Stomach (tissue), 19 donors: ENCODE measurements at places on chromosomes 1 and 21. TPM values are rescaled to one million over a fixed set of nuclear protein-coding genes. Genes with fewer than 3 reads are reported as not detected.

Gene GSTM5
- total RNA-seq: 1.4 TPM

DNA sequence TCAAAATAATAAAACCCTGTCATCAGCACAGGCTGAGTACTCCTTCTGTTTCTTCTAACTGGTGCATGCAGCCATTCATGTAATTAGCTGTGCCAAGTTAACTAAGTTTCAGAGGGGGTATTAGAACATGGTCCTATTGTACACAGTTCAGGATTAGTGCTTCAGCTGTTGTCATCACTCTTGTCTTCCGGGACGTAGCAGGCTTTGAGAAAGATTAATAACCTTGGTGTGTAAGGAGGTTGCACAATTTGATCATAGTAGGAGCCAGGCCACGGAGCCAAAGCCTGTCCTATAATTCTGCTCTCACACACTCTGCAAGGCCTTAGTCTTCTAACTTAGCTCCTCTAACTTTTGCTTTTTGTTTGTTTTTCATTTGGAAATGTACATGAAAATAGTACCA lies 44.7 kb downstream of the PTGFRN start:
- no peak overlapping the region for H3K4me3 ChIP-seq
- no peaks in the 10 kb centered on the region for H3K27me3 ChIP-seq
- DNase-seq: no peak
- H3K27ac ChIP-seq: no peak overlapping the region
- peaks cover 5% of the 10 kb centered on the region for H3K36me3 ChIP-seq

Gene IGFN1
- not detected for total RNA-seq

DNA sequence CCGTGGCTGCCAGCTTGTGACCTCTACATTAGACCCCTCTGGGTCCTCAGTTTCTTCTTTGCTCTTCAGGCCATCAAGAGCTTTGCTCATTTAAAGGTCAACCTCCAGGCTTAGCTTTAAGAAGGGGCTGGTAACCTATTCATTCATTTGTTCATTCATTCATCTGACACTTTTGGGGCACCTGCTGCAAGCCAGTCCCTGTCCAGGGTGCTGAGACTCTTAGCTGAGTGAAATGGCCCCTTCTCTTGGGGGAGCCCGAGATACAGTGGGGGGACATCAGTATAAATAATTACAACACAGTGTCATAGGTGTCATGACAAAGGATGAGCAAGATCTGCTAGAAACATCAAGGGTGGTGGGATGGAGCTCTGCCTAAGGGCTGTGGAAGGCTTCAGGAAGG lies 10.5 kb upstream of the TTC4 start:
- H3K4me3 ChIP-seq: no peak overlapping the region
- no peaks in the 10 kb centered on the region for H3K4me1 ChIP-seq
- no peak overlapping the region for H3K27ac ChIP-seq
- no peak for DNase-seq

DNA sequence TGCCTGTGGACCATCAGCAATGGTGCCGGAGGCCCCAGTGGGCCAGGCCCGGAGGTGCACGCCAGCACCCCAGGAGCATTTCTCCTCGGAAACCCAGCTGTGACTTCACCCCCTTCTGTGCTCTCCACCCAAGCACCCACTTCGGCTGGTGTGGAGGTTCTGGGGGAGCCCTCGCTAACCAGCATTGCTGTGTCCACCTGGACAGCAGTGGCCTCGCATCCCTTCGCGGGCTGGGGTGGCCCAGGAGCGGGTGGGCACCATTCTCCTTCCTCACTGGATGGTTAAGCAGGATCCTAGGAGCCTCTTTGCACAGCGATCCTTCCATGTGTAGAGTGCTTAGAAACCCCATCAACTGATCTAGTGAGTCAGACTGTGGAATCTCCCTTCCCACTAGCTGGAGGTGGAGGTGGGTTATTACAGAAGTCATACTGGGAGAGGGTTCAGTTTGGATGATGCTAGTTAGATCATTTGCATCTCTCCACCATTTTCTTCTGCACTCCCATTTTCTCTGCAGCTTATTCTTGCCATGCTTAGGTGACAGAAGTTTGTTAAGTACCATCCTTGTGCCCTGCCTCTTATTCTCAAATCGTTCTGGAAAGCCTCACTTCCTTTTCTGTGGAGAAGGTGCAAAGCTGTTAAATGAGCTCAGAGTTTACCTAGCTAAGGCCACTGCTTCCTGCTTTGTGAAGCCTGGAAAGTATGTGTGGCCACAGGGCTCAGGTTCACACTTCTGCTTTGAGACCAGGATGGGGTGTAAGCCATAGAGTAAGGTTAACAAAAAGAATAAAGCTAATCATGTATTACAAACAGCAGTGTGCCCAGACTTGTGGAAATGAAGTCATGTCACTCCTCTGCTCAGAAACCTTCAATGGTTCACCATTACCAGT lies 32.3 kb downstream of the TBX19 start:
- no peaks in the 10 kb centered on the region for H3K27me3 ChIP-seq
- no peaks in the 10 kb centered on the region for H3K4me1 ChIP-seq
- no peak overlapping the region for H3K4me3 ChIP-seq
- DNase-seq: no peak

DNA sequence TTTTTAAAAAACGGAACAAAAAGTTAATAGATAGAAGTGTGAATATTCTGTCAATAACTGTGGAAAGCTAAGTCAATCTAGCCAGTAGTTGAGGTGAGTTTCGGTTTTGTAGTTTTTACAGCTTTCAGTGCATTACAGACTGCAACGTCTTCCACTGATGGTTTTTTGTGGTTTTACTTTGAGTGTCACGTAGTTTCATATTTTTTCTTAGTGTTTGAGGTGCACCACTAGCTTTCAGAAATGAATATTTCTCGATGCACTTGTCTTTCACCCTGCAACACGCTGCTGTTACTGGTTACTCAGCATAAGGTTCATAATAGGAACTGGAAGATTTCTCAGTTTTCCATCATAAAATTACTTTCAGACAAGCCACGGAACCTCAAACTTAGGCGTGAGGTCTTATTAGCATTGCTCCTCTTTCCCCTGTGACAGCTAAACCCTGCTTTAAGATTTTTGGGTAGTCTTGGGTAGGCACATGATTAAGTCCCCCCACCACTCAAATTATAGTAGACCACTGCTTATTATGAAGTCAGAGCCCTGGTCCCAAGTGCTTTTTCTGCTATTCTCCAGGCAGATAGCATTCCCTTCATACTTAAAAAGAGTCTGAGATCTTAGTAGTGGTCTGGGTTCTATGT lies 1412.7 kb downstream of the KCNT2 start:
- H3K4me1 ChIP-seq: no peaks in the 10 kb centered on the region
- no peak overlapping the region for H3K4me3 ChIP-seq
- no peak overlapping the region for H3K27ac ChIP-seq
- no peak for DNase-seq

Gene TACSTD2
- total RNA-seq: 33.6 TPM

Gene ABCG1
- 4.1 TPM for total RNA-seq

- H3K4me1 ChIP-seq: peaks cover 26% of the 10 kb centered on the region
- peak within 1 kb of the TSS; percentile 32 for H3K27ac ChIP-seq
- peaks cover 17% of the 10 kb centered on the region for H3K36me3 ChIP-seq
- H3K4me3 ChIP-seq: no peak within 1 kb of the TSS
- DNase-seq: peak; percentile 23
Measured at GRCh38 chr1:109306832-109307273, at the start of gene MYBPHL. Gene MYBPHL (minus strand): TSS chr1:109307011. CDS start chr1:109306991, 20 bp downstream.

Gene ZNF593OS
- total RNA-seq: not detected

Gene GJA9
- total RNA-seq: not detected

GRCh38 chr21:29072873-29073221 lies 601 bp downstream of the CCT8 start:
- peaks cover 25% of the 10 kb centered on the region for H3K36me3 ChIP-seq
- no peaks in the 10 kb centered on the region for H3K27me3 ChIP-seq
- peak overlapping the region; percentile 93 for H3K27ac ChIP-seq
- peaks cover 16% of the 10 kb centered on the region for H3K4me1 ChIP-seq
- DNase-seq: no peak

Gene SPATA45
- not detected for total RNA-seq

DNA sequence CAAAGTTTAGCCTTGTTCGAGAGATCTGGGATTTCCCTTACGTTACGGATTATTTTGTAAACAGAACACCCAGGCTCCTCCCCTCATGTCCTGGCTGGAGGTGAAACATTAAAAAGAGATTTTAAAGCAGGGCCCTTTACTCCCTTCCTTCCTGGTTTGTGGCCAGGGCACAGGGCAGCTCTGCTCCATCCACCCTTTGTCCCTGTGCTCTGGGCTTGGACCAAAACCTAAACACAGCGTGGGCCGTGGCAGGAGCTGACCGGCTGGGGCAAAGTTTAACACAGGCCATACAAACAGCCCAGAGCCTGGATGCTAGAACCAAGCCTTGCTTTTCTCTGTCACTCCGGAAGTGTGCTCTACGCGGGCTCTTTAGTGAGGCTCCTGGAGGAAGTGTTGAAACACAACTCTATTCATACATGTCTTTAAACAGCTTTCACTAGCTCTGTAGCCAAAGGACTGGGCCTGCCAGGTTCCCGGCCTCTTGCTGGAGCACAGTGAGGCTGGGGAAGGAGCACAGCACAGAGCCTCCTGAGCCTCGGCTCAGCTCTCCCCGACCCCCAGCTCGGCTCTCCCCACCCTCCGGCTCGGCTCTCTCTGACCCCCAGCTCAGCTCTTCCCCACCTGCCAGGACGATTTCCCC lies 84.7 kb downstream of the PDE9A start:
- no peak overlapping the region for H3K4me3 ChIP-seq
- peaks cover 27% of the 10 kb centered on the region for H3K36me3 ChIP-seq
- peak overlapping the region; percentile 57 for H3K27ac ChIP-seq
- H3K27me3 ChIP-seq: no peaks in the 10 kb centered on the region
- DNase-seq: peak; percentile 72

GRCh38 chr1:106753066-106753465 lies 303.4 kb upstream of the PRMT6 start:
- H3K36me3 ChIP-seq: no peaks in the 10 kb centered on the region
- no peak overlapping the region for H3K27ac ChIP-seq
- H3K4me3 ChIP-seq: no peak overlapping the region
- DNase-seq: no peak

GRCh38 chr21:34203851-34204420 lies 130.6 kb downstream of the MRPS6 start:
- no peaks in the 10 kb centered on the region for H3K27me3 ChIP-seq
- DNase-seq: no peak
- H3K27ac ChIP-seq: peak overlapping the region; percentile 41
- peaks cover 59% of the 10 kb centered on the region for H3K4me1 ChIP-seq
- H3K36me3 ChIP-seq: no peaks in the 10 kb centered on the region

DNA sequence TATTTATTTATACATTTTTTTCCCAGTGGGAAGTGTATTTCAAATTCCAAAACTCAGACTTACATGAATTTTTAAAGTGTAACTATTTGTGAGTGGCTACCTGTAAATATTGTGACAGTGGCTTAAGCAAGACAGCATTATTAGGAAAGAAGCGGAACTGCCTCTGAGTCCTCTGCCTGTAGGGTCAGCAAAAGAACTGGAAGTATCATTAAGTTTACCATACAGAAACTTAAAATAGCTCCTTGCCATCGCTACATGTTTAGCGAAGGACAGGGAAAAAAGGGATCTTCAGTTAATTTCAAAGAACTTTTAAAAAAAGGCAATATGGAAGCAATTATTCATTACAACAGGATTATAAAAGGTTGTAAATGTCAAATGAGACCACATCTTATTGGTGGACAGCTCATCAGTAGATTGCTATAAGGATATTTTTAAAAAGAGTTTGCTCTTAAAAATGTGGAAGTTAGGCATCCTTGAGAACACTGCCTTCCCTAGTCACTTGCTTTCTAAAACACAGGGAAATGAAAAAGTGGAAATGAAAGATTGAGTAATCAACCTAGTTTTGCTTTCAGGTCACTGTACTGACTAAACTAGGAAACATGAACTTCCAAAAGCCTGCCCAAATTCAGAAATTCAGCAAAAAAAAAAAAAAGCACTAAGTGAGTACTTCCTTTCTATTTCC lies 39.2 kb downstream of the NSL1 start:
- no peaks in the 10 kb centered on the region for H3K27me3 ChIP-seq
- peaks cover 9% of the 10 kb centered on the region for H3K36me3 ChIP-seq
- peak overlapping the region; percentile 29 for H3K27ac ChIP-seq

DNA sequence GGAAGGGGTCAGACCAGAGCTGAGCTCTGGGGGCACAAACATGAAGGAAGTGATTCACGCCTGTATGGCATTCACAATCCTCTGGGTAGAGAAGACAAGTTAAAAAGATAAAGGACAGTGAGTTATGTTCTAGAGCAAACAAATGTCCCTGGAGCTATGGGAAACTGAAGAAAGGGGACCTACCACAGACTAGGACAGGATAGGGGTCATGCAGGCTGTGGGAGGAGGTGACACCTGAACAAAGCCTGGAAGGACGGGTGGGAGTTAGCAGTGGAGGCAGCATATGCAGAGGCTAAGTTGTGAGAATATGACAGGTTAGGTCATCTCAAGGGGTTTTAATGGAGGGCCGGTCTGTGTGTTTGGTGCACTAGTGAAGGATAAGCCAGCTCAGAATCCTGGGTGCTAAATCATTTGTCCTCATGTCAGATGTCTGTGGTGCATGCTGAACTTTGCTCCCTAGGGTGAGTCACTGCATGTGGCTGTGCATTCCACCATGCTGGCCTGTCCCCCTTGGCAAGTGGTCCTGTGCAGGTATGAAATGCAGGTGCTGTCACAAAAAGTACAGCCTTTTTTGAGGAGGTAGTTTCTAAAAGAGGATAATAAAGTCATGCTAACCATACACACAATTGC lies 28.5 kb downstream of the TNN start:
- no peaks in the 10 kb centered on the region for H3K36me3 ChIP-seq
- H3K27ac ChIP-seq: no peak overlapping the region
- no peak overlapping the region for H3K4me3 ChIP-seq
- H3K4me1 ChIP-seq: no peaks in the 10 kb centered on the region

Gene TNFRSF4
- total RNA-seq: not detected

Gene CELF3
- 1.2 TPM for total RNA-seq

Gene CHI3L1
- 3.9 TPM for total RNA-seq

Gene NUAK2
- total RNA-seq: 16.5 TPM

DNA sequence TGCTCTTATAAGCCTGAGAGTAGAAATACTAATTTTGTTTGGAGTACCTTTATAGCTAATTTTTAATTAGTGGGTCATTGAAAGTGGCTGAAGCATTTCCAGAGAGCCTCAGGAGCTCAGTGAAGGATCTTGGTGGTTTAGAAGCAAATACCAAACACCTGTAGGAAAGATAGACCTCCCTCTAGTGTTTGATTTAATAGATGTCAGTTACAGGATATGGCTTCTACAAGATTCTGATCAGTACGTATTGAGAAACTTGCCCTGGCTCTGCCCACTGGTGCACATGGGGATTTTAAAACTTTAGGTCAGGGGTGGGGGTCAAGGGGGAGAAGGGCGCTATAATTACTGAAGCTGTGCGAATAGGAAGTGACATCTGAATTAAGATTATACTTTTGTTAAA lies 122.2 kb downstream of the POU2F1 start:
- H3K27ac ChIP-seq: no peak overlapping the region
- no peaks in the 10 kb centered on the region for H3K4me1 ChIP-seq
- peaks cover 10% of the 10 kb centered on the region for H3K36me3 ChIP-seq
- no peak overlapping the region for H3K4me3 ChIP-seq
